Stimulated activated CD8-positive, alpha-beta memory T cell treated with anti-CD3 and anti-CD28 coated beads, Interleukin-7, amount 100 ng/mL, for 1 hour (primary cell): ENCODE measurements at places on chromosomes 1 and 21.
A peak's percentile ranks its signal among the peaks of the same experiment; 100 is the strongest.

DNA sequence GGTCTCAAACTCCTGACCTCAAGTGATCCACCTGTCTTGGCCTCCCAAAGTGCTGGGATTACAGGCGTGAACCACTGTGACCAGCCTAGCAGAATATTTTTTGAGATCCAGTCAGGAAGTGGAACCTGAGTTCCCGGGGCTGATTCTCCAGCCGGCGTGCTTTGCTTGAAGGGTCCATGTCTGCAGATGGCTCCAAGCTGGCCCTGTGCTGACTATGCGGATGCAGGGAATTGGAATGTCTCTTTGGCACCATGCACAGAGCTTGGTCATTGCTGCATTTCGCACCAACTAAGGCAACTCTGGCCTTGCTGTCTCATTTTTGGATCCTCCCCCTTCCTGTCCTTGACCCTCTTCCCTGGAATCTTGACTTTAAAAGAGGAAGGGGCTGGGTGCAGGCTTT is 28.1 kb downstream of the ARHGEF10L start:
- DNase-seq, result no peak

DNA sequence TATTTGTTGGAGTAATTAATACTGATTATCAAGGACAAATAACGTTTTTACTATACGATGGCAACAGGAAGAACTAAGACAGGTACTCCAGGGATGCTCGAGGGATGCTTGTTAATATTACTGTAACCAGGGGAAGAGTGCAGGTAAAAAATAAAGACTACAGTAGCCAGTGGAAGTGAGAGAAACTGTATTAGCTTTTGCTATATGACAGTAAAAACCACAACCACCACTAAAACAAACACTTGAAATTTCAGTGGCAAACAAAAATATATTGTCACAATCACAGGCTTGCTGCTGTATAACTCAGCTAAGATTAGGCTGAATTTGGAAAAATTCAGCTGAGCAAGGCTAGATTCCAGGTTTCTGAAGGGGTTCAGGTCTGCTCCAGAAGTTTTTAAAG is 812.6 kb upstream of the ADGRL4 start:
- DNase-seq, result no peak

DNA sequence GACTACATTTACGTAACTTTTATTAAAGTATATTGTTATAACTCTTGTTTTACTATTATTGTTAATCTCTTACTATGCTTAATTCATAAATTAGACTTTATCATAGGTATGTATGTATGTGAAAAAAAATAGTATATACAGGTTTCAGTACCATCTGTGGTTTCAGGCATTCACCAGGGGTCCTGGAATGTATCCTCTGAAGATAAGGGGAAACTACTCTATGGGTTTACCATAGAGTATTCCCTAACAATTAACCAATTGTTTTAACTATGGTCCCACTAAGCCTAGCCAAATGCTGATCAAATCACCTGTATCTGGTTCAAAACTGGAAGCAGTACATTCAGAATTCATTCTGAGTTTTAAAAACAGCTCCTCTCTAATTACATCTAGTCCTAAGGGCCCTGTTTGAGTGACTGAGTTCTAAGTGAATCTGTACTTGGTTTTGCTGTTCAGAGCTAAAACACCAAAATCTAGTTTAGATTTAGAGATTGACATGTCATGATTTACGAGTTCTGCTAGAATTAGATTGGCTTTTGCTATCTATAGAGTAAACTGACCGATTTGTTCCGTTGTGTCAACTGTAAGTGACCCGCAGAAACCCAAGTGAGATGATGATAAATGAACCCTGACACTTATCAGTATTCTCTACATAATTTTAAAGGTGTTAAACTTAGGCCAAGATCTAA is 93.5 kb upstream of the GNG4 start:
- no peak for DNase-seq

GRCh38 chr1:3119725-3120124 is 50.7 kb downstream of the PRDM16 start:
- no peak for DNase-seq

DNA sequence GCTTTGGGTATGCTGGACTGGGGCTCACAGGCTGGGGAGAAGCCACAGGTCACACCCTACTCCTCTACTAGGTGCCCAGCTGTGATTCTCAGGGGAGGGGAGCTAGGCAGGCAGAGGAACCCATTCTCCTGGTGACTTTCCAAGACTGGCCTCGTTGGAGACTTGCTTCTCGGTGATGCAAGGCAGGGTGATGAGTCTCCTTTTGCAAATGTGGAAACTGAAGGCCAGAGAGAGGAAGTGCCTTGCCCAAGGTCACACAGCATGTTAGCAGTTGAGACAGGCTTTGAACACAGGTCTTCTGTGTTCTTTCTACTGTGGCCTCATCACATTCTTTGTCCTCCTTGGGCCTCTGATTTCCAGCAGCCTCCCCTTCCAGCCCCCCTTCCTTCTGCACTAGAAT is 20.5 kb upstream of the C1QA start:
- no peak for DNase-seq

DNA sequence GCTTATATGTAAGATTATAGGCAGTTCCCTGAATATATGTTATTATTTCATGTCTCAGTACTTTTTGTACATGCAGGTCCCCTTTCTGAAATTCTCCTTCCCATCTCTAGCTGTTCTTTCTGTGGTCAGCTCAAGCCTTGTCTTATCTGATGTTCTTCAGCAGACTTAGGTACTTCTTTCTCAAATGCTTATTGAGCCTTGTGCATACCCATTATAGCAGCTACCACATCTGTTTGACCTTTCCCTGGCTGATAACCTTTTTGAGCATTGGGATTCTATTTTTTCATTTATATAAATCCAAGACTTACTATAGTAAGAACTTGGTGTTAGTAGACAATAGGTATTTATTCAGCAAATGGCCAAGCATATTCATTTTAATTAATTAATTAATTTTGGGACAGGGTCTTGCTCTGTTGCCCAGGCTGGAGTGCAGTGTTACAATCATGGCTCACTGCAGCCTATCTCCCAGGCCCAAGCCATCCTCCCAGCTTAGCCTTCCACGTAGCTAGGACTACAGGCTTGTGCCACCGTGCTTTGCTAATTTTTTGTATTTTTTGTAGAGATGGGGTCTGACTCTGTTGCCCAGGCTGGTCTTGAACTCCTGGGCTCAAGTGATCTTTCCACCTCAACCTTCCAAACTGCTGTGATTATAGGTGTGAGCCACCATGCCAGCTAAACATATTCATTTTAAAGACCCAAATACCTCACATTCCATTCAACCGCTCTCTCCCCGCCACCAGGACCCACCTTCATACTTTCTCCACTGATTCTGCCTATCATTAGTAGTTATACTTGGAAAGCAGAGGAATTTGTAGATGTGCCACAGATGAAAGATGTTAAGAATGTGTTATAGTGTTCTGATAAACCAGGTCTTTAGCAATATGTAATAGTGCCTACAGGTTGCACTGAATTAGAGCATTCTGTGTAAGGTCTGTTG is 16.7 kb downstream of the TIPRL start:
- no peak for DNase-seq

- DNase-seq, result no peak
Observed at GRCh38 chr21:28193189-28193588, 799.5 kb downstream of the LTN1 start.

DNA sequence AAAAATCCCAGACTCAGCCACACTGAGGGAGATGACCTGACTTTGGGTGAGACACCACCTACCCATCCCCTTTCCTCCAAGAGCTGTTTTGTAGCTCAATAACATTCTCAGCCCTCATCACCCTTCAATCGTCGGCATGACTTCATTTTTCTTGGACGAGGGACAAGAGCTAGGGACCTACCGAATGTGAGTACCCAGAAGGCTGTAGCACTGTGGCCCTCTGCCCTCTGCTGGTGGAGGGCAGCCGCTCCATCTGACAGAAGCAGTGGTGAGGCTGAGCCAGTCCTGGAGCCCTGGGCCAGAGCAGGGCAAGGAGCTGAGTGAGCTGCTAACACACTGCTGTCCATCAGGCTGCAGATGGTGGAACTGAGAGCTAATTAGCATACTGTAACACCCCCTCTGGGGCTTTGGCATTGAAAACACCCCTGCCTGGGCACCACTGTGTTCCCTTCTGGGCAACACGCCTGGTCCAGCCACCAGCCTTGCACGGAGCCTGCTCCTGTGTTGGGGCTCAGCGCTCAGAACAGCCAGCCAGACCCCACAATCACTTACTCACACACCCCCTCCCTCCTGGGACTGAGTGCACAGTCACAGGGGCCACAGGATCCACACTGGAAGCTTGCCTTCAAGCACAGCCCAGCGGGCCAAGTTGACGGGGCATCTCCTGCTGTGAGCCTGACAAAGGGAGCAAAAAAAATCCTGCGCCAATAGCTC is 18.3 kb upstream of the ALPL start:
- no peak for DNase-seq

- no peak for DNase-seq
Observed at GRCh38 chr1:208520438-208521099, 276.4 kb upstream of the PLXNA2 start.

DNA sequence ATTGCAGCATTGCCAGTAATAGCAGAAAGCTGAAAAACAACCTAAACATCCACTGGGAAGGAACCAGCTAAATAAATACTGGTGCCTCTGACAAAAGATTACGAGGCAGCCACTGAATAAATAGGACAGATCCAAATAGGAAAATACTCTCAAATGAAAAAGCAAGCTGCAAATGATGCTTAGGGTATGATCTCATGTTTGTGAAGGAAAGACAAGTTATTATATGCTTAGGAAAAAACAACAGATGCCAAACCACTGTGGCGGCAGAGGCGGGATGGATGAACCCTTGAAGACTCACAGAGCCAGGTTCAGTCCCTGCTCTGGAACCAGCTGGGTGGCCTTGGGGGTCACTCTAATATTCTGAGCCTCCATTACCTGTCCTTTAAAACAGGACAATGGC is 41.6 kb downstream of the MATN1 start:
- DNase-seq, result no peak

DNA sequence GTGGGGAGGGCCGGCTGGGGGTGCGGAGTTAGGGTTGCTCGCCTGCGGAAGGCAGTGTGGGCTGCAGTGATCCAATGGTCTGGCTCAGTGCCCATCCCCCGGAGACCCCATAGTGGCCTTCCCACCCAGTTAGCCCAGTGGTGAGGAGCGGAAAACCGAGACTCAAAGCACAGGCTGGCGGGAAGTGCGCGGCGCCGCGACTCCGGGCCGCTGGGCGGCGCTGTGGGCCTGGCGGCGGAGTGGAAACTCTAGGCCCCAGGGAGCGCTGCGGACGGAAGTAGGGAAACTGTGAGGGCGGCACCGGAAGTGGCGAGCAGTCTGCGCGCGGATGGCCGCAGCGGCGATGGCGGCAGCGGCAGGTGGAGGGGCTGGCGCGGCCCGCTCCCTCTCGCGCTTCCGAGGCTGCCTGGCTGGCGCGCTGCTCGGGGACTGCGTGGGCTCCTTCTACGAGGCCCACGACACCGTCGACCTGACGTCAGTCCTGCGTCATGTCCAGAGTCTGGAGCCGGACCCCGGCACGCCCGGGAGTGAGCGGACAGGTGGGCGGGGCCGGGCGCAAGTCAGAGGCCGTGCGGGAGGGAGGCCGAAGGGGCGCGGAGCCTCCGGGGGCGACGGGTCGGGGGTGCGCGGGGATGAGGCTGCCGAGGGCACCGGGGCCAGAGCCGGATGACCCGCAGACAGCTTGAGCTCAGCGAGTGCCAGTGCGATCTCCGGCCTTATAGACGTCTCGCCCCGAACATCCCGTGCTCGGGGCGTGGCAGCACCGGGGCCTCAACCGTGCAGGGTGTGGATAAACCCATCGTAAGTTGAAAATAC is at the start of gene ADPRS:
ADPRS (plus strand) TSS at position 316 of the 816 bp plus-strand sequence; CDS start at position 329, 13 bp downstream.
- peak; percentile 88 for DNase-seq

DNA sequence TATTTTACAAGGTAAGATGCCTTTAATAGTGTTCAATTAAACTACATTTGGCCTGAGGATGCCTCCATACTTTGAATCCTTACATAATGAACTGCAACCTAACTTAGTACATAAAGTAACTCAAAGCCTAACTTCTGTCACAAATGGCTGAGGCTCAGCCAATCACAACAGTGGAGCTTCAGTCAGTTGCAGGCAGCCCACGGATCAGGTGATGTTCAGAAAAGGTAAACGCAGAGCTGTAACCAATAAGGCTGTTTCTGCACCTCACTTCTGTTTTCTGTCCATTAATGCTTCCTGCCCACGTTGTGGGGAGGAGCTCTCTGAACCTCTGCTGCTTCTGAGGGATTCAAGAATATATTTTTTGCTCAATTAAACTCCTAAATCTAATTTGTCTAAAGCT is 94.8 kb upstream of the KIAA0040 start:
- DNase-seq, result no peak

- DNase-seq, result no peak
Observed at GRCh38 chr1:32485554-32486255, 20.8 kb downstream of the ZBTB8B start.

DNA sequence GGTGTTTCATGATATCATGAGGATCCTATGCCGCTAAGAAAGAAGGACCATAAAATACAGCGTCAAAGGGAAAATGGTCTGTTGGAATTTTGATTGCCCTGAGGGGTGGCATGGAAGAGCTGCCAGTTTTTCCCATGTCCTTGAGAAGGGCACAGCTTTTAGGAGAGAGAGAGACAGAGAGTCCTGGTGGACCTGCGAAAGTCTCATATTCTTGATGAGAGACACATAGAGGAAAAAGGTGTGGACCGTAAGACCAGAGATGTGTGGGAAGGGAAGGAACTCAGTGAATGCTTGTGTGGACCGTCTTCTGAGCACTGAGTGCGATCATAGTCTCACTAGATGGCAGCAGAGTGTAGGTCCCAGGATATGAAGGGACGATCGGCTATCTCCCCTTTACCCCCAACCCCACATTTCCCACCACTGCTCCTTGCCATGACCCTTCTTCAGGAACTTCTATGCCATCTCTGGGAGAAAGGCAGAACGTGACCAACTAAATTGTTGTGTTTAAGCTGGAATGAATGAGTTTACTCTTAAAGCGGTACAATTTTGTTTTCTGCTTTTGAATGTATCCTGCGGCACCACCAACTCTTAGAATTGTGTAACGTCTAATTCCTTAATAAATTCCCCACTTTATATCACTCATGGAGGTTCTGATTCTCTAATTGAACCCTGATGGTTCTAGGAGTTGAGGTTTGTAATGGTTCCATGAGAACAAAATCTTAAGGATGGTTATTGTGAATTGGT is 117.7 kb downstream of the CTH start:
- DNase-seq, result no peak

DNA sequence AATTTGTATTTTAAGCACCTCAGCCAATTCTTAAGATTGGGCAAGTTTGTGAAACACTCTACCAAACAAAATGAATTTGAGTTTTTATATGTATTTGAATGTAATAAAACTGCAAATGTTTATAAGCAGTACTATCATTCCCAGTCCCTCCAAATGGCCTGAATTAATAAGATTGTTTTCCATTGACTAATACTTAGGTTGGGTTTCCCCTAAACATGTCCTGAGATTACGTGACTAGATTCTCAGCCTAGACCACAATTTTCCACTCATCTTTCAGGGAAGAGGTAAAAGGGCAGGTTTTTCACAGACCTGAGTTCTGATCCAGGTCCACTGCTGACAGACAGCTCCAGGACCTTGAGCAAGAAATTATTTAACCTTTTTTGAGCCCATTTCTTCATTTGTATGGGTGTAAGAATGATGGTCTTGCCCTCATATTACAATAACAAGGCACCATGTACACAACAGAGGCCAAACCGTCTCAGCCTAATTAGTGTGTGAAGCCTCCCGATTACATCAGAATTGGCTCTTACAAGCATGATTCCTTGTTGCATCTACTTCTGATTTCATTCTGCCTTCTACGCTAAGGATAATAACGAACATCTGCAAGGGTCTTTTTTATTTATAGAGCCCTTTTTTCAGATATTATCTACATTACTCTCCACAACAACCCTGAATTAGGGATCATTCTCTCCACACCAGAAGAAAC is 51.2 kb downstream of the BEND5 start:
- no peak for DNase-seq
